Stimulated activated CD4-positive, alpha-beta T cell treated with anti-CD3 and anti-CD28 coated beads, TNF-alpha, amount 100 ng/mL, for 4 hours (primary cell): ENCODE measurements at places on chromosomes 11 and 22.

GRCh38 chr11:66151273-66151672, 81.2 kb downstream of the PACS1 start:
- DNase-seq = no peak

GRCh38 chr11:45304111-45304991, 18.2 kb upstream of the SYT13 start:
- no peak for DNase-seq

DNA sequence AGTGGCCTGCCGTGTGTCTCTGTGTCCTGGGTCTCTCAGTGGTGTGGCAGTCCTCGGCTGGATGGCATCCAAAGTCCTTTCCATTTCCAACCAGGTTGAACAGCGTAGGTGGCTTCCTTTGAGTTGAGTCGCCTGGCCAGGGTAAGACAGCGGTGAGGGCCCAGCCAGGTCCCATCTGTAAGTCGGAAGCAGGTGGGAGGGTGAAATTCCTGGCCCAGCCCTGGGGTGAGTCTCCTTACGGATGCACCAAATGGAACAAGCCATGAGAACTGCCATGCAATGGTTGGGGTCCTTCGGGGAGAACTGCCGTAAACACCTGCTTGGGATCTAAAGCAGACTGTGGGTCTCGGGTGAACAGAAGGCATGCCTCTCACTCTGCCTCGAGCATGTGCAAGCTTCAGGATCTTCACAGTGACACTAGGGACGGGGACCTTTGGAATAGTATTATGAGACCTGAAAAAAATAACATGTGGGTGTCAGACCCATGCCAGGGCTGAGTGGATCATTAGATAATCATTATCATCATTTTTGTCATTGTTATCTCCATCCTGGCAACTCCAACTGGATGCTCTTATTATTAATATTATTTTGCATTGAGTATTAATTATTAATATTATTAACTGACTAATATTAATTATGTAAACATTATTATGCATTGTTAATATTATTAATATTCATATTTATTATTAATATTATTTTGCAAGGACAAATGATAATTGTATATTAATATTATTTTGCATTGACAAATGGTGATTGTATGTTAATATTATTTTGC, 57.7 kb upstream of the LINC01488 start:
- no peak for DNase-seq

- no peak for DNase-seq
These were observed 138.2 kb upstream of the MTMR2 start for GRCh38 chr11:96062134-96062533.

DNA sequence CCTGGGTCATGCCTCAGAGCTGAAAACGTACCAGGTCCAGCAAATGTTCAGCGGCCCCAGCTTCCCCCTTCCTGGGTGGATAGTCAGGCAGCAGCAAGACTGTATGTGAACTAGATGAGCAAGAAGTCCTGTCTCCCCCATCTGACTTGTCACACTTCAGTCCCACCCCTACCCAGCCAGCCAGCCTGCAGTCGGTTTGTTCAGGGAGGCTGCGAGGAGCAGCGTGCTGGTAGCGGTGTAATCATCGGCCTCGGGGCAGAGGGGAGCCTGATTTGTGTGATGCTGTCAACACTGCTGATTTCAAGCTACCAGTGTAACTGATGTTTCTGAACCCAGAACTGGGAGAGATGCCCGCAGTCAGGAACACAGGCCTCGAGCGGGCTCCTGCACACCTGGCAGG, 9.6 kb downstream of the TMEM258 start:
- DNase-seq = no peak

GRCh38 chr11:96317571-96317970, 25.4 kb downstream of the MAML2 start:
- no peak for DNase-seq

DNA sequence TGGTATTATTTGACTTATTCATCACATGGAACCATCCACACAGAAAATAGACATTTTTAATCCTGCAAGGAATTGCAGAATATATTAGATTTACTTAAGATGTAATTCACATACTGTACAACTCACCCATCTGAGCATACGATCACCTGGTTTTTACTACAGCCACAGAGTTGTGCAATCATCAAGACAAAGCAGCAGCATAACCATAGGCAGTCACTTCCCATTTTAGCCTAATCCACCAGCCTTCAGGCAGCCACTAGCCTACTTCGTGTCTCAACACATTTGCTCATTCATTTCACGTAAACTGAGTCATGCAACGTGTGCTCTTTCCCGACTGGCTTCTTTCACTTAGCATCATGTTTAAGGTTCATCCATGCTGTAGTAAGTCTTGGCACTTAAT, 23.0 kb downstream of the PIWIL3 start:
- DNase-seq = no peak

DNA sequence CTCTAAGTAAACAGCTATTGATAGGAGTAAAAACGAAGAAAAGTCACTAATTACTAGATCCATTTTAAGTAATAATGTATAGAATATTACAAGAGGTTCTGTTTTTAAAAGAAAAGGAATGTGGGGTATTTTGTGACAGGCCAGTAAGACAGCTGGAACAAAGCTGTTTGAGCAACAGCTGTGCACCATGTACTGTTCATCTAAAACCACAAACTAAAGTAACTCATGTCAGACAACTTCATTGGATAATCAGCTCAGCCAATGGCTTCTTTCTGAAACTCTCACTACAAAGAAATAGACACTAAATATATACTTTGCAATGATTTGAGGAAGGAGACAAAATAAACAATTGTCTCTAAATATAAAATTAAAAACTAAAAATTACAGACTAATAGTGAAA, 16.1 kb downstream of the RRAS2 start:
- no peak for DNase-seq

GRCh38 chr11:119530509-119530908, 107.5 kb upstream of the THY1 start:
- no peak for DNase-seq

GRCh38 chr11:109405671-109406070, 16.3 kb upstream of the C11orf87 start:
- DNase-seq = no peak

DNA sequence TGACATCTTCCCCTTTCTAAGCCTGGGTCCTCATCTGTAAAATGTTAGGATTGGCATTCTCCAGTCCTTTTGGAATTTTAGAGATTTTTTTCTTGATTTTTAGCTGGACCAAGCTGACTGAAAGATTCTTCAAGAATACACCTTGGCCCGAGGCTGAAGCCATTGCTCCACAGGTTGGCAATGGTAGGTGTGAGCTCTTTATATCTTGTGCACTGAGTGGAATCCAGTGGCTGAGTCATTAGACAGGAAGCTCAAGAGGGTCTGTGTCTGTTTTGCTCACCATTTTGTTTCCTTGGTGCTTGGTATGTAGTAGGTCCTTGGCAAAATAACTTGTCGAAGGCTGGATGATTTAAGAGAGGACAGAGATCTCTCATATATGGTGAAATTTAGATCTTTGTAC, 6.2 kb downstream of the EIF3L start:
- DNase-seq = no peak

GRCh38 chr11:11279956-11280689, 72.9 kb downstream of the CSNK2A3 start:
- no peak for DNase-seq

DNA sequence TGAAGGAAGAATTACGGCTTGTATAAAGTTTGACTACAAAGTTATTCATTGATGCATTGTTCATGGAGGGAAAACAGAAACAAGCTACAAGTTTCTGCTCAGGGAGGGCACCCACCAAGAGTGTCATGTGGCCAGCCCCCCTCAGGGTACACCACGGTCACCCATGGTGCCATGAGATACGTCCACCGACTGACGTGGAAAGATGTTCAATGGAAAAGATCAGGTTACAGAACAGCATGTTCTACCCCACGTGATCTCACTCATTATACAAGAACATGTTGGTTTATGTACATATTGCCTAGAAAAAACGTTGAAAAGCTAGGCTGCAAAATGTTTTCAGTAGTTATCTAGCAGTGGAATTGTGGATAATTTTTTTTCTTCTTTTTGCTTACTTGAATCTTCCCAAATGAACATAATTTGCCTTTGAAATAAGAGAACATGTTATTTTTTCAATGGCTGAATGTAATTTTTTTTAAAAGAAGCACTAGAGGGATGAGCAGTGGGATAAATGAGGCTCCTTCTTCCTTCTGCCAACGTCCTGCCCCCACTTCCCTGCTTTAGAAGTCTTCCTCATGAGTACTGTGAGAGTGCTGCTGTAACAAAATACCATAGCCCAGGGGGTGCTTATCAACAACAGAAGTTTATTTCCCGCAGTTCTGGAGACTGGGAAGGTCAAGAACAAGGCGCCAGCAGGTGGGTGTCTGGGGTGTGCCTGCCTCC, 22.5 kb downstream of the RCN1 start:
- no peak for DNase-seq
